ENCODE measurements at places on chromosomes 3 and 15. TPM values are rescaled to one million over a fixed set of nuclear protein-coding genes. Genes with fewer than 3 reads are reported as not detected.

Gene POLQ
- total RNA-seq: 4.7 TPM

Gene TUSC7
- total RNA-seq: not detected

Gene DAPK2
- 0.34 TPM for total RNA-seq

Gene HHLA2
- total RNA-seq: not detected

Gene STARD5
- 5.2 TPM for total RNA-seq

Gene ITIH1
- not detected for total RNA-seq

Gene COLQ
- total RNA-seq: 0.17 TPM

Gene MB21D2
- total RNA-seq: 10.3 TPM

Gene TEX9
- total RNA-seq: 1.0 TPM

Gene FGF12
- total RNA-seq: not detected

Gene HTR3E
- total RNA-seq: not detected

Gene KNG1
- not detected for total RNA-seq

Gene ECE2
- total RNA-seq: not detected

Gene RHOV
- not detected for total RNA-seq

Gene ROBO2
- 0.45 TPM for total RNA-seq

Gene ATP13A5
- total RNA-seq: not detected

Gene CASR
- not detected for total RNA-seq

Gene PLA2G4B
- 0.45 TPM for total RNA-seq

Gene SPSB4
- total RNA-seq: not detected

Gene IRAK2
- 3.0 TPM for total RNA-seq

Gene TRAIP
- total RNA-seq: 10.3 TPM

Gene MST1R
- 0.50 TPM for total RNA-seq

Gene ROPN1
- not detected for total RNA-seq

Gene CD200R1
- total RNA-seq: not detected

Gene UMPS
- total RNA-seq: 26.0 TPM

Gene UROC1
- not detected for total RNA-seq

Gene TMC3
- total RNA-seq: not detected

Gene GADL1
- not detected for total RNA-seq
